Central memory CD8-positive, alpha-beta T cell (primary cell): ENCODE measurements at places on chromosomes 2 and 18.

GRCh38 chr2:223314811-223315210 is 262.8 kb downstream of the KCNE4 start:
- no peak for DNase-seq

DNA sequence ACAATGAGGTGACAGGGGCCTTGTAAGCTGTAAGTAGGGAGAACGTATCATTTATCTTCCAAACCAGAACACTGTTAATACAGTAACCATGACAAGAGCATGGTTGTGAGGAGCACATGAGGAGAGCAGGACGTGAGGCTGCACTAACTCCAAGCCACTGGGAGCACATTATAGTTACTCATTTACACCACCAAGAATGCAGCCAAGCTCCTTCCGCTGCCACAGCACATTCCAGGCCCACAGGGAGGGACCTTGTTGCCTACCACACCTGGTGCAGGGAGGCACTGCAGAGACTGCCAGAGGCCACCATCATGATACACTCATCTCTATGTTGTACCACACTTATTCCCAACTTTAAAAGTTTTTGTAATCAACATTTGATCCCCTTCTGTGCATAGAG is 13.5 kb upstream of the SFXN5 start:
- DNase-seq = no peak

- no peak for DNase-seq
Observed at GRCh38 chr2:109459485-109459884, 154.3 kb downstream of the SEPTIN10 start.

DNA sequence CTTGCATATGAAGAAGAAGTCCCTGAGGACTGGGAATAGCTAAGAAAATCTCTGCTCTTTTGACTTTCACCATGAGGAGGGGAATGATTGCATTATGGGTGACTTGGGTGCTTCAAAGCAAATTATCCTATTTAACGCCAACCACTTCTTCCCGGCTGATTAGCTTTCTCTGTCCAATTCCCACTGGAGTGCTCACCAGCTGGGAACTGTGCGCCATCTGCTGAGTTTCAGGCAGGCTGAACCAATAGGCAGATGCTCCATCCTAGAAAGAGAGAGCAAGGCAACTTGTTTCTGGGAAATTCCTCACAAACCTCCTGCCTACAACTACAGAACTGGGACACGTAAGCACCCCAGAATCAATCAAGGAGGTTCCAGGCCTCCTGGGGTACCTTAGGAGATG is 49.4 kb downstream of the POLE4 start:
- no peak for DNase-seq

DNA sequence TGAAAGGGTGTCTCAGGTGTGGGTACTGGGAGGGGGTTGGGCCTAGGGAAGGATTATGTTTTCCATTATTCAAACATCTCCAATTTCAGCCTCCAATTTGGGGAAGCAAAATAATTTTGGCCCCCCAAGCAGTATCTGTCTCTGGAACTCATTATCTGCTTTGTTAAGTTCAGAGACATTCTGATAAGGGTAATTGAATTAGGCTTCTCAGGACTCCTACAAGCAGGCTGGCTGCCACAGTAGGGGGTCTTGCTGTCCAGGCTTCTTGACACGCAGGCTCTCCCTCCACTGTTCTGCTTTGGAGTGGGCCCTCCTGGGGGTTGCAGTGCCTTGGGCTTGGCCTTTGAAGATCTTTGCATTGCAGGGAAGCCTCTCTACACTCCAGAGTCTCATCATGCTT is 108.1 kb upstream of the SIX2 start:
- DNase-seq = no peak

DNA sequence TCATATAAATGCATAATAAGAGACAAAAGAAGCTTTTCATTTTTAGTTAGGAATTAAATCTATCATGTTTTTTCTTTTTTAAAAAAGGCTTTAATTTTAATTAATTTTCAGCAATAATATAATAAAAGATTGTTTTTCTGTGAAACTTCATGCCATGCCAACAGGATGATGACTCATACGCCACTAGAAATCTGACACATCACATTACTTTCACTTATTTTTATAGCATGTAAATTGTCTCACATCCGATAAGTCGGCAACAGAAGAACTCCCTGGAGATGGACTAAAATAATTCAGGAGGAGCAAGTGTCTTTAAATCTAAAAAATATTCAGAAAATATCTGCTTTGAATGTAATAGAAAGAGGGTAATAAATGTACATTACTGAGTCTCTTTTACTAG is 1024.2 kb upstream of the ACVR2A start:
- no peak for DNase-seq

DNA sequence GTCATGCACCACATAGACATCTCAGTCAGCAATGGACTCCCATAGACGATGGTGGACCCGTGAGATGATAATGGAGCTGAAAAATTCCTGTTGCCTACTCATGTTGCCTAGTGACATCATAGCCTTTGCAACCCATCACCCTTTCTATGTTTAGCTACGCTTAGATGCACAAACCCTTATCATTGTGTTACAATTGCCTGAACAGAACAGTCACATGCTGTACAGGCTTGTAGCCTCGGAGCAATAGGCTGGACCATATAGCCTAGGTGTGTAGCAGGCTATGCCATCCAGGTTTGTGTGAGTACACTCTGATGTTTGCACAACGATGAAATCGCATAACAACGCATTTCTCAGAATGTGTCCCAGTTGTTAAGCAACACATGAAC is 221.6 kb downstream of the ALPK2 start:
- no peak for DNase-seq

DNA sequence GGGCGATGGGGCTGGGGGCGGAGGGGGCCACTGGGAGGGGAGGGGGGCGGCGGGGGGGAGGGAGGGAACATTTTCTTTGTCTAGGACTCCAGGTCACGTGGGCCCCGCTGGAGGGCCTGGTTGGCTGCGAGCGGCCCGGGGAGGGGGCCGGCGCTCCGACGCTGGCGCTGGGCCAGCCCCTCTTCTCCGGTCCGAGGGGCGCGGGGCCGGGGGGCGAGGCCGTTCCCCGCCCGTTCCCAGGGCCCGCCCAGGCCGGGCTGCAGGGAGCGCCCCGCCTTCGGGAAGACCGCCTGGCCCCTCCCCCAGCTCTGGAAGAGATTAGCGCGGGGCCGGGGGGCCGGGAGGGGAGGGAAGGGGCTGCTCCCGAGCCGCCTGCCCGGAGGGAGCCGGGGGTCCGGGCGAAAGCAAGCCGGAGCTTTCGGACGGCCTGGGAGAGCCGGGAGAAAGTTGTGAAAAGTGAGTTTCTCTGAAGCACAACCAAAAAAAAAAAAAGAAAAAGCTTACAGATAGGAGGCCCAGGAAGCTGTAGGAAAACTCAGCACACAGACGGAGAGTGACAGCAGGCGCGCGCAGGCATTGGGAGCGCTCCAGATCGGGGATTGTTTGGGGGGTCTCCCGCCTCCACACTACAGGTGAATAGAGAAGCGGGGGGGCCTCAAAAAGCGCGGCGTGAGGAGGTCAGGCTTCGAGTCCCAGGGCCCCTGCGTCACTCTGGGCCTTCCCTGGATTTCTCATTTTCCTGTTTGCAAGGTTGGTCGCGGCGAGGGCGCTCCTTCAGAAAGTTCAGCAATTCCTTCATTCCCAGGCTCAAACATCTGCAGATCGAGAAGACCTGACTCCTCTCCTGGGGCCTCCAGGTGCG is 84.1 kb upstream of the POMC start:
- DNase-seq = no peak

DNA sequence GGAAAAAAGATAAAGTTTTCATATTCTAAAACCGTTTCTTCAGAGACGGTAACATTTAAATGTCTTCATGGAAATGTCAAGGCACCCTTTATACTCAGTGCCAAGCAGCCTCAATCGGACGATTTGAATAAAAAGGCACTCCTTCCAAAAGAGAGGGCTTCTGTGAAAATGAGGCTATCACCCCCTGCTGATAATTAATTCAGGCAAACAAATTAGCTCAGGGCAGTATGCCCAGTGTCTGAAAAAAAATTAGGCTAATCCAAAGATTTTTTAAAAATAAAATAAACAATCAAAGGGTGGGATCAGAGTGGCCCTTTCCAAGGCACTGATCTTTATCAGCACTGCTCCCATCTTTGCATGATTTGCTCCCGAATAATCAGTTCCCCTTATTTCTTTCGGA is 151.0 kb upstream of the PID1 start:
- no peak for DNase-seq

- no peak for DNase-seq
Observed at GRCh38 chr2:134581877-134582546, 136.8 kb downstream of the TMEM163 start.
